ENCODE measurements at places on chromosomes 7 and 10. TPM values are rescaled to one million over a fixed set of nuclear protein-coding genes. Genes with fewer than 3 reads are reported as not detected.

LIPK gene
- 0.13 TPM for total RNA-seq

ANKRD2 gene
- total RNA-seq = 0.26 TPM

TCERG1L gene
- total RNA-seq = not detected

VCL gene
- total RNA-seq = 40.8 TPM

TMEM213 gene
- not detected for total RNA-seq

COPG2 gene
- 26.6 TPM for total RNA-seq

IFIT1 gene
- total RNA-seq = 0.26 TPM

MUC12 gene
- total RNA-seq = under 0.01 TPM

FAM237B gene
- not detected for total RNA-seq

PRPS1L1 gene
- total RNA-seq = not detected

GSTO2 gene
- total RNA-seq = 29.2 TPM

BICC1 gene
- 1.1 TPM for total RNA-seq

PLCE1 gene
- 0.26 TPM for total RNA-seq

CHST15 gene
- 11.1 TPM for total RNA-seq

FAM25C gene
- total RNA-seq = not detected

RELN gene
- total RNA-seq = not detected

OGDHL gene
- total RNA-seq = not detected

ZFYVE27 gene
- total RNA-seq = 15.3 TPM

CISD1 gene
- 19.8 TPM for total RNA-seq

SAP25 gene
- total RNA-seq = not detected

MBLAC1 gene
- 1.2 TPM for total RNA-seq

HOGA1 gene
- 0.13 TPM for total RNA-seq

WAPL gene
- total RNA-seq = 41.9 TPM

VIPR2 gene
- not detected for total RNA-seq

ASAH2B gene
- total RNA-seq = 5.9 TPM

POLR2J2 gene
- 3.4 TPM for total RNA-seq

RARRES2 gene
- not detected for total RNA-seq

RSPH10B2 gene
- total RNA-seq = not detected

C7orf57 gene
- 2.4 TPM for total RNA-seq

PLEKHS1 gene
- not detected for total RNA-seq

C10orf105 gene
- total RNA-seq = not detected

AKR1D1 gene
- under 0.01 TPM for total RNA-seq

GPR85 gene
- 0.77 TPM for total RNA-seq

STRA8 gene
- not detected for total RNA-seq

BTBD16 gene
- 0.26 TPM for total RNA-seq

KCNH2 gene
- 0.13 TPM for total RNA-seq

CH25H gene
- total RNA-seq = not detected

PRSS1 gene
- not detected for total RNA-seq

LIPJ gene
- not detected for total RNA-seq

EN2 gene
- not detected for total RNA-seq

GRM8 gene
- total RNA-seq = not detected

ASNS gene
- total RNA-seq = 161 TPM

RAPGEF5 gene
- total RNA-seq = 6.3 TPM

IGF2BP3 gene
- total RNA-seq = 4.6 TPM

PODXL gene
- total RNA-seq = 0.53 TPM

CADPS2 gene
- 2.0 TPM for total RNA-seq

UPK3B gene
- total RNA-seq = 0.26 TPM

Measured in bronchial epithelial cell (primary cell).